ENCODE measurements at places on chromosomes 12 and 14.

GRCh38 chr12:45697371-45697770 is 32.1 kb upstream of the ARID2 start:
- no peak for DNase-seq

- no peak for DNase-seq
These were observed 633.5 kb downstream of the RERGL start for GRCh38 chr12:17456486-17456885.

DNA sequence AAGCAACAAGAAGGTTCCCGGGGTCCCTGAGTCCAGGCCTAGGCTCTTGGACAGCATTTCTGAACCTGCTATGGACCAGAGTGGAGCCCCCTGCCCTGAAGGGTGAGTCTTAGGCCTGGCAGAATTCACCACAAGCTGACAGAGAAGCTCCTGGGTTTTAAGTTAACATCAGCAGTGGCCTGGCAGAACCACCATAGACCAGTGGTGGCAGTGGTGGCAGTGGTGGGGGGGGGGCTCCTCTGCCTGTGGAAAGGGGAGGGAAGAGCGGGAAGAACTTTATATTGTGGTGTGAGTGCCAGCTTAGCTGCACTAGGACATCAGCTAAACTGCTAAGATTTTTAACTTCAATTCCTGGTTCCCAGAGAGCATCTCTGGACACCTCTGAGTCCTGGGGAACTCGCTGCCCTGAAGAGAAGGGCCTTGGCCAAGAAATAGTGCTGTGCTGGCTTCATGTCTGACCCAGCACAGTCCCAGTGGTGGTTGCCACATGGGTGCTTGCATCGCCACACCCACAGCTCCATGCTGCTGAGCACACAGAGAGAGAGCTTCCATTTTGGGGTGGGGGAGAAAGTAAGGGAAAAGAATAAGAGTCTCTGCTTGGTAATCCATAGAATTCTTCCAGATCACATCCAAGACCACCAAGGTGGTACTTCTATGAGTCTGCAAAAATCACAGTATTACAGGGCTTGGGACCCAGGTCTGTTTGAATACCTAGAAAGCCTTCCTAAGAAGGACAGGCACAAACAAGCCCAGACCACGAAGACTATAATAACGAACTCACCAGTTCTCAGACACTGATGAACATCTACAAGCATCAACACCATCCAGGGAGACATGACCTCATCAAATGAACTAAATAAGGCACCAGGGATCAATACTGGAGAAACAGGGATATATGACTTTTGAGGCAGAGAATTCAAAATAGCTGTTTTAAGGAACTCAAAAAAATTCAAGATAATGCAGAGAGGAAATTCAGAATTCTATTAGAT is 20.4 kb upstream of the RNF212B start:
- DNase-seq = no peak

DNA sequence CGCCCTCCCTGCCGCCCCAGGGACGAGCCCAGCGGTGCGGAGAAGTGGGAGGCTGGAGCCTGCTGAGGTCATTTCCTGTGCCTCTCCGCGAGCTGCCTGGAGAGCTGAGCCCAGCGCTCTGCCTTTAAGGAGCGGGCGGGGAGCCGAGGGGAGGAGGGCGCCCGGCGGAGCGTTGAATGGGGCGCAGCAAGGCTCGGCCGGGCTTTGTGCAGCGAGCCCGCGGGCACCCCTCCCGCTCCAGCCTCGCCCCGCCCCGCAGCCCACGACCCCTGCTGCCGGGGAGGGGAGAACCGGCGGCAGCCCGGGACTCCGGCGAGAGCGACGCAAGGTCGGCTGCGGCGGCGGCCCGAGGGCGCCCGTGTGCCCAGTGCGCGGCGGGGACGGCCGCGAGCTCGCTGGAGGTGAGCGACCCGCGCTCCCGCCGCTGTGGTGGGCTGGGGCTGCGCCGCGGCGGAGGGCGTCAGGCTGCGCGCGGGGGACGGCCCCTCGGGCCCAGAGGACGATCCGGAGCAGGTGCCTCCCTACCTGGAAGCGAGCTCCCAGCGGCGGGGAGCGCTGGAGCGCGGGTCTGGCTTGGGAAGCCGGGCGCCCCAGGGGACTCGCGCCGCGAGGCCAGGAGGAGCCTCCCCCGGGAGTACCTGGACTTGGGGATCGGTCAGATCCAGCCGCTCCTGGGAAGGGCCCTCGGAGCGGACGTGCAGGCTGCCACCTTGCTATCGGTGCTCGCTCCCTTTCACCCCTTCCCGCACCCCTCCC is at the start of gene PLEKHH1:
Gene PLEKHH1, plus strand, starts transcription at position 293 of the 756 bp plus-strand sequence. CDS start 8,578 bp downstream, outside the sequence.
- peak; percentile 46 for DNase-seq

DNA sequence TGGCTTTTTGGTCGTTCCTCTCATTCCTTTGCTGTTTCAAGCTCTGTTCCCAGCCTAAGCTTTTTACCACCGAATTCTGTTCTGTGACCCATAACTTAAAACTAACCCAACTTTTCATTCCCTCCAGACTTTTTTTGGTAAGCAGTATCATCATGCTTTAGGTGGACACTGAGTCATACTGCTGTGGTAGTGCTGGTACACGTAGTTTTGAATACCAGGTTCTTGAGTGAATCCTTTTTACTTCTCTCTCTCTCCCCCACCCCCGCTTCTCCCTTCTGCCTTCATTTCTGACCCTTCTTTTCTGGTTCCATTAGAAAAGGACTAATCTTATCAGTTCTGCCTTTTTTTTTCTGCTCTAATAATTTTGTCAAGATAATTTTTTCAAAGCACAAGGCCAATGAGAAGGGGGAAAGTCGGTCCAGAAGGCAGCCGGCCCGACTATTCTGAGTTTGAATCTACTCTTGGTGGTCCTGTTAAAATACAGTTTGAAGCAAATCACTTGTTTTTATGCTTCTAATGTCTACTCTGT is 2.3 kb upstream of the MDM2 start:
- DNase-seq = no peak

- no peak for DNase-seq
These were observed 1003.8 kb downstream of the TMTC2 start for GRCh38 chr12:83690465-83690864.

GRCh38 chr12:97005174-97005573 is 98.1 kb downstream of the NEDD1 start:
- no peak for DNase-seq

DNA sequence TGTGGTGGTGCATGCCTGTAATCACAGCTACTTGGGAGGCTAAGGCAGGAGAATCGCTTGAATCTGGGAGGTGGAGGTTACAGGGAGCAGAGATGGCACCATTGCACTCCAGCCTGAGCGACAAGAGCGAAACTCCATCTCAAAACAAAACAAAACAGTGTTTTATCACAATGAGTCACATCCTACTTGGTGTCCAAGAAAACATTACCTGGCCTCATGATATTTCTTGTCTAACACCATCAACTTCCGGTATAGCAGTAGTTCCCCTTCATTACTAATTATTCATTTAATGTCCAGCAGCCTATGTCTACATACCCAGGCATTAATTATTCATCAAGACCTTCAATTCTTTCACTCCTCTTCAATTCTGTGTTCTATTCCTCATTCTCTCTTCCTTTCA is 115.5 kb downstream of the CCDC59 start:
- DNase-seq = no peak

DNA sequence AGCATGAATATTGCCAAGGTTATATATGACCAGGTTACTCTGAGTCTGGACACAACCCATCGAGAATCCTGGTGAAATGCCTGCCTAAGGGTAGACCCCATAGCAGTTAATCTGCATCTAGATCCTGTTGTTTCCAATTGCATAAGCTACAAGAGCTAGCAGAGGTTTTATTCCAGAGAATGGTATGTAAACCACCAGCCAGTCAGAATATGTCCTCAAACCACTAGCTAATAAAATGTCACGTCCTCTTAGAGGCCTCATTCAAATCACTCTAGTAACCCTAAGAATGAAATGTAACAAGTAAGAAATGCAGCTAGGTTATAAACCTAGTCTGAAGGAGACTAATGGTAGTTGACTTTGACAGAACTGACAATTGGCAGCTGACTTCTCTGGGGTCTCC is 9.0 kb upstream of the YLPM1 start:
- DNase-seq = no peak

DNA sequence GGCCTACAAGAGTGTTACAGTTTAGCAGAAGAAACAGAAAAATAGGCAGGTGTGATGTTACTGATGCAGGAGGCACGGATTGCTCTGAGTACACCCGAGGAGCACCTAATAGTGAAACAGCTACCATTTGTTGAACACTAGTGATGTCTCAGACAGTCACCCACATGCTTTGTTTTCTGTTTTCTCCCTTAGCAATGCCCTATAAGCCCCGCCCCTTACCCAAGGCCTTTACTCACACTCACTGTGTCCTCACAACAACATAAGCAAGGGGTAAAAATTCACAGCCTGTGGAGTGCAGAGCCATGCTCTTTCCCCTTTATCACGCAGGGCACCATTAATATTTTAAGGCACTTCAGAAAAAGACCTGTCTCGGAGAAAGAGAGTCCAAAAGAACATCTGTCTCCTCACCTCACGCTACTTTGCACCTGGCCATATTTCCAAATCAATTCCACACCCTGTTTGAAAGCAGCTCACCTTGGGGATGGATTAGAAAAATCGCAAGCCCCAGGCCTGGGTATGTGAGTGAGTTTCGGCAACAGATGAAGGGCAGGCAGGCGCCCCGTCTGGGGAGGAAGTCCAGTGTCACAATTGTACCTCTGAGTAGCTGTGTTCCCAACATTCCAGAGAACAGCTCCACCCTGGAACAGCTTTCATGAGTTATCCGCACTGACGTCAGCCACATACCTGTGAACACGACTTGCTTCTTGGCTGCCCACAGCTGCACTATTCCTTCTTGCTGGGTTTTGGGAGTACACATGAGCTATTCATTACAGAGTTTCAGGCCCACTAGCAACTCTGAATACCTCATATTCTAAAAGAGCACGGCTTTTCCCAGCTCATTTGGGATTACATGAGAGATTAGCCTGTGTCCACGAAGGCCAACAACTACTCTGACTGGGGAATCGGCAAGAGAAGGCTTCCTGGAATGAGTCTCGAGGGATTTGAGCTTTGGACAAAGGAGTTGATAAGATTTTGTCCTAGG is 26.0 kb downstream of the MAPK1IP1L start:
- no peak for DNase-seq

DNA sequence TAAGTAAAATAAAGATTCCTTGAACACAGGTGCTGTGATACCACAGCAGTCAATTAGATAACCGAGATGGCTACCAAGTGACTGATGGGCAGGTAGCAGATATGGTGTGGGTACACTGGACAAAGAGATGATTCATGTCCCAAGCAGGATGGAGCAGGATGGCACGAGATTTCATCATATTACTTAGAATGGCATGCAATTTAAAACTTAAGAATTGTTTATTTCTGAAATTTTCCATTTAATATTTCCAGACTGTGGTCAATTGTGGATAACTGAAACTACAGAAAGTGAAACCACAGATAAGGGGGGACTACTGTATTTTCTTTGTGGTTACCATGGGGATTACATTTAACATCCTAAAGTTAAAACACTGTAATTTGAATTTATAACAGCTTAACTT is 7.5 kb upstream of the ZFP36L1 start:
- DNase-seq = no peak

- no peak for DNase-seq
These were observed 45.2 kb upstream of the CTDSP2 start for GRCh38 chr12:57891542-57892228.

GRCh38 chr14:24388474-24389179 is 10.2 kb upstream of the NYNRIN start:
- no peak for DNase-seq

DNA sequence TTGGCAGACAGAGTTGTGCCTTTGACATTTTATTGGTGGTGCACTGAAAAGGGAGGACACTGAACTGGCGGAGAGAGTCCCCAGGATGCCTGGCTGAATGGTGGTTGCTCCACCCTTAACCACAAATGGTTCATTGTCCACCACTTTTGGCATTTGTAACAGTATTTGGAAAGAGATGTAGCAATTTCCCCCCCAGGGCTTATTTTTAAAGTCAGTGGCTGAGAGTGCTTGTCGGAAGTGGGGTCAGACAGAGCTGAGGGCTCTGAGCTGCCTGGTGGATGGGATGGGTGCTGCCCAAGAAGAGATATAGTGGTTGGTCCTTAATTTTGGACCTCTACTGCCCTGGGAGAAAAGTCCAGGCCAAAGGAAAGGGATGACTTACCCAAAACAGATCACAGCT is 31.5 kb upstream of the FGF6 start:
- no peak for DNase-seq

DNA sequence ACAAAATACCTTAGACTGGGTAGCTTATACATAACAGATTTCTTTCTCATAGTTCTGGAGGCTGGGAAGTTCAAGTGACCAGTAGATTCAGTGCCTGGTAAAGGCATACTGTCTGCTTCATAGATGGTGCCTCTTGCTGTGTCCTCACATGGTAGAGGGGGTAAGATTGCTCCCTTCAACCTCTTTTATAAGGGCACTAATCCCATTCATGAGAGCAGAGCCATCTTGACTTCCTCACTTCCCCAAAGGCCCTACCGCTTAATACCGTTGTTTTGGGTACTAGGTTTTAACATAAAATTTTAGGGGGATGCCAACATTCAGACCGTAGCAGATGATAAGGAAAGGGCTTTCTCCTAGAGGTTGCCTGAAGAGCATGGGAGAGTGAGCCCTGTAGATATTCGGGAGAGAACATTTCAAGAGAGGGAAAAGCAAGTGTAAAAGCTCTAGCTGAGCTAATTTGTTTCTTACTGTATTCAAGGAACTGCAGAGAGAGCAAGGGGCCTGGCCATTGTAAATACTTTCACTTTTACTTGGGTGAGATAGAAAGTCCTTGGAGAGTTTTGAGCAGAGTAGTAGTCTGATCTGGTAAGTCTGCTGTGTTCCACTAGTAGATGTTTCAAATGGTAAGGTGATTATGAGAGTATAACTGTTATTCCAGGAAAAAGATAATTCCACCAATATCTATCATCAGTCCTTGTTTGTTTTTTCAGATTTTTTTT is 27.3 kb downstream of the FRS2 start:
- DNase-seq = no peak

- no peak for DNase-seq
These were observed 96.8 kb downstream of the EXOC5 start for GRCh38 chr14:57171903-57172302.

DNA sequence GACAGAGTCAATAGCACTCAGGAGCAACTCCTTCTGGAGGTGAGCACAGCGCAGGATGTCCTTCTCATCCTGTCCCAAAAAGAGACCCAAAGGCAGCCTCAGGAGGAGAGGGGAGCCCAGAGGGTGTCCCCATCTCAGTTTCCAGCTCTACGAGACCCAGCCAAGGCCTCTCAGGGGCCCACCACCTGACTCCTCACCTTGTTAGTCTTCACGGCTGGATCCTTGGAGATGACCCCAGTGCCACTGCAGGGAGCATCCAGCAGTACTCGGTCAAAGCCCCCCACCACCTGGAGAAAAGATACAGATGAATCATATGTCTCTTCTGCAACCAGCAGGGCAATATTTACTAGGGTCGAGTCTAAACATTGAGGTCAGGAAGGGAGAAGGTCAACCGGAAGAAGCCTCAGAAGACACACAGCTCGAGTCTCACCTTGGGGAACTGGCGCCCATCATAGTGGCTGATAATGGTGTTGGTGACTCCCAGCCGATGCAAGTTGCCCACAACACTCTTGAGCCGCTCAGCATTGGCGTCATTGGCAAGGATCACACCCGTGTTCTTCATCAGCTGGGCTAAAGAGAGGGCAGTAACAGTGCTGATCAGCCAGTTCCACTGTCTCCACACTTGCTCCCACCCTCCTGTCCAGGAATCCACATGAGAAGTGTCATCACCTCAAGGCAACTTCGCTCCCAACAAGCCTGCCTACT is 4.8 kb upstream of the IFFO1 start:
- no peak for DNase-seq

Data from NCI-H1105 (cell line).